ENCODE measurements at places on chromosomes 5 and 9. TPM values are rescaled to one million over a fixed set of nuclear protein-coding genes. Genes with fewer than 3 reads are reported as not detected.

Gene DIPK1B
- total RNA-seq, result 20.4 TPM

Gene PCDHGA3
- total RNA-seq, result 0.24 TPM

Gene CEL
- total RNA-seq, result 3.0 TPM

Gene HAPLN1
- total RNA-seq, result not detected

Gene TMEM215
- total RNA-seq, result not detected

Gene ABCA2
- 12.1 TPM for total RNA-seq

Gene POU5F2
- total RNA-seq, result 0.20 TPM

Gene TAF11L7
- total RNA-seq, result not detected

Gene KCNN2
- 0.07 TPM for total RNA-seq

Gene IRX1
- total RNA-seq, result not detected

Gene CSF1R
- 0.20 TPM for total RNA-seq

Gene C9orf50
- not detected for total RNA-seq

Gene NIPAL4
- not detected for total RNA-seq

Gene AFAP1L1
- total RNA-seq, result 0.13 TPM

Gene OR1L8
- not detected for total RNA-seq

Gene PCDHGC4
- not detected for total RNA-seq

Gene IL5
- total RNA-seq, result not detected

Gene WDR70
- total RNA-seq, result 43.1 TPM

Gene ADAMTS16
- total RNA-seq, result 0.07 TPM

Gene NTRK2
- total RNA-seq, result not detected

Gene TGFBR1
- total RNA-seq, result 47.1 TPM

Gene SLC45A2
- total RNA-seq, result 0.13 TPM
